ENCODE measurements at places on chromosomes 1 and 21.

- no peak for DNase-seq
These were observed 111.4 kb upstream of the ZNF678 start for GRCh38 chr1:227451954-227452353.

DNA sequence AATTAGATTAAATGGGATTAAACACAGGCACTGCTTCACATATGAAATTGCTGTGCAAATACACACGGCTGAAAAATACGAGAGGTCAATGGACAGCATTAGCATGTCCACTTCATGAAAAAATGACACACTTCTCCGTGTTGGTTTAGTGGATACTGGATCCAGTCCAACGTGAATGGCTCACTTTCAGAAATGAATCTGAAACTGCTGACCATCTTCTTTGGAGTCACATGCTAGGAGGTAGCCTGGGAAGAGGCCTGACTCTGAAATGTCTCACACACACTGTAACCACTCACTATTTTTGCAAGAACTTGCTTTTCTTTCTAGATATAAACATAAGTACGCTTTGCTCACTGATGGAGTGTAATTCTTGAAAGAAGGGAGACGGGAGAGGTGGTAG, 127.3 kb downstream of the HLCS start:
- no peak for DNase-seq

DNA sequence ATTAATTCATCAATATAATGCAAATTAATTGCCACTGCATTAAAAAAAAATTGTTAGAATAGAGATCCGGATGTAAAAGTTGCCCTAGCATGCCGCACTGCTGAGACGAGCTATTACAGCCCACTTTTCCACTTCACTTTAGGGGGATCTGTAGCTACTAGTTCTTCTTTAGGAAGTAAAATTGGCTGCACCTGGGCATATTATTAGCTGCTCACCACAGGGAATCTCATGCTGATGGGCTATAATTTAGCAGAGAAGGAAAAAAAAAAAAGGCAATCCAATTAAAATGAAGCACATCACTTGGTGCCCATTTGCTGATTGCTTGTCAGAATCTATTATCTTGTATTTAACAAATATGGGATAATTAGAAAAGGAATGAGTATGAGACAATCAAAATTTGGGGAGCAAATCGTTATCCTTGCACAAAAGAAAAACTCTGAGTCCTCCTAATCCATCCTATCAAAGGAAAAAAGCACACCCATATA, 233.4 kb downstream of the DSCAM start:
- DNase-seq = no peak

DNA sequence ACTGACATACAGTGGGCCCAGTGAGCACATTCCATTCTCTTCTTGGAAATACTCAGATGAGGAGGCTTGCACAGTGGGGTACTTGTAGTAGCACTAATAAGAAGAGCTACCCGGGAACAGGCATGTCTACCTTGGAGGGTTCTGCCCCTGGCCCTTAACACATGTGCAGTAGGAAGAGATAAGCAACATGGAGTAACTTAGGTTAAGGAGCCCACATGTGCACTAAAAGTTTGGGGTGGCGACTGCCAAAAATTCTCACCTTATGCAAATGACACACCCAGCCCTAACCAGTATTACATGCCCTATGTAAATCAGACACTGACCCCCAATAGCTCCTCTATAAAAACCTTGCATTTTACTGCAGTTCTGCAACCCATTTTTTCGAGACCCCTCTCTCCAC, 1313.3 kb downstream of the KCNT2 start:
- no peak for DNase-seq

DNA sequence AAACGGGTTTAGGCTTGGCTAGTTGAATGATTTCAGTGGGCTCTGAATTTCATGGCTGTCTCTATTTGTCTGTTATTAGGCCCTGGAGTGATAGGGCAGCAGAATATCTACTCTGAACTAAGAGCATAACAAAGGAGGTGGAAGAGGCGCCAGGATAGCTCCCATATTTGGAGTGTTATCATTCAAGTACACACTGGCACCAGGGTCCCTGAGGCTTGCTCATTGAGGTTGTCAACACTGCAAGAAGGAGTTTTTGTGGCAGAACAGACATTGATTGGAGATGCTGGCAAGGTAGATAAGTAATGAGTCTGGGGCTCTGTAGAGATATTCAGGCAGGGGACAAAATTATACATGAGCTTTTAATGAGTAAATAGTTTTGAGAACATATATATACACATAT, 1748.4 kb downstream of the MRPL39 start:
- no peak for DNase-seq

DNA sequence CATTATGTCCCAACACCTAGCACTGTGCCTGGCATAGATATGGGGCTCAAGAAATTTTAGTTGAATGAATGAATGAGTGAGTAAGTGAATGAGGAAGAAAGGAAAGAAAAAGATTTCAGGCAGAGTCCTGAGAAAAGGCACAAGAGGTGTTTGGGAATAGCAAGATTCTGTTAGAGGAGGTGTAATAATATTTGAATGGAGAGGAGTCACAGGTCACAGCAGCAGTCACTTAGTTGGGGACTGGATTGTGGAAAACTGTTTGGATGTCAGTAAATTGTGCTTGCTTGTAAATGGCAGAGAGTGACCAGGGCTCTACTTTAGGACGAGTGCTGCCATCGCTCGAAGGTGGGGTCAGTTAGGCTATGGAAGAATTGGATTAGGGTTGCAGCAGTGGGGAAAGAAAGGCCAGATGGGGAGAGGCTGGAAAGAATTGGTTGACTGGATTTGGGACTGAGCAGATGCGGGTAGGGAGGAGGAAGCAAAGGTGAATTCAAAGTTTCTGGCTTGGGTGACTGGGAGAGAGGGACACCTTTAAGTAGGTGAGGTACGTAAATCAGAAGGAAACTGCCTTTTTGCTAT, 9.3 kb downstream of the CDC14A start:
- DNase-seq = no peak

- no peak for DNase-seq
These were observed 181.4 kb downstream of the CLIC6 start for GRCh38 chr21:34850166-34850690.

DNA sequence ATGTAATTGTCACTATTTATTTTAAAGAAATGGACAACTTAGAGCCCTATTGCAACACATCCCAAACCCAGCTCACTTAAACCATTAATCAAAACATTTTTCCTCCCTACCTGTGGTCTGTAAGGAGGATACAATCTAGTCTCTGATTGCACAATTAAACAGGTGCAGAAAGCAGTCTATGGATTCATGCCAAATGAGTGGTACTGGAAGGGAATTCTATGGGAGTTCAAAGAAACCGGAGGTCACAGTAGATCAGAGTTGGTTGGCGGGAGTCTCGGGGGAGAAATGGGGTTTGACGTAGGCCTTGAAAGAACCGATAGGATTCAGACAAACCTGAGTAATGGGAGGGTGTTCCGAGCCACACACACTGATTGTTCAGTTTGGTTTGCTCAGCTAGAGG, 314.9 kb downstream of the KIF26B start:
- DNase-seq = no peak

- DNase-seq = no peak
These were observed 1.2 kb downstream of the DHRS3 start for GRCh38 chr1:12616709-12617373.

- no peak for DNase-seq
These were observed 906 bp upstream of the ADARB1 start for GRCh38 chr21:45073301-45074047.

DNA sequence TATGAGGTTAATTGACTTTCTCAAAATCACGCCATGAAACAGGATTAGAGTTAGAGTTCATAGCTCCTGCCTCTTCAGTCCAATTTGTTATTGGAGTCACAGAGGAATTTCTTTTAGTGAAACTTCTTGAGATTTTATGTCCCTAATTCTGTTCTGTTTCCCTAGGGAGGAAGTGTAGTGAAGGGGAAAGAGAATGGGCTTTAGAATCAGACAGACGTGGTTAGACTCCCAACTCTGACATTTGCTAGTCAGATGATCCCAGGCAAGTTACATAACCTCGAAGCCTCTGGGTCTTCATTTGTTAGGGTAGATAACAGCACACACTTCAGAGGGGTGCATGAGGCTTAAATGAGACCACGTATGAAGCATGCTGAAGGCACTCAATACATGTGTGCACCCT, 83.9 kb downstream of the ASTN1 start:
- DNase-seq = no peak

GRCh38 chr1:201892211-201892610, 3.5 kb downstream of the SHISA4 start:
- no peak for DNase-seq

GRCh38 chr1:4699376-4700301, 45.2 kb downstream of the AJAP1 start:
- no peak for DNase-seq

DNA sequence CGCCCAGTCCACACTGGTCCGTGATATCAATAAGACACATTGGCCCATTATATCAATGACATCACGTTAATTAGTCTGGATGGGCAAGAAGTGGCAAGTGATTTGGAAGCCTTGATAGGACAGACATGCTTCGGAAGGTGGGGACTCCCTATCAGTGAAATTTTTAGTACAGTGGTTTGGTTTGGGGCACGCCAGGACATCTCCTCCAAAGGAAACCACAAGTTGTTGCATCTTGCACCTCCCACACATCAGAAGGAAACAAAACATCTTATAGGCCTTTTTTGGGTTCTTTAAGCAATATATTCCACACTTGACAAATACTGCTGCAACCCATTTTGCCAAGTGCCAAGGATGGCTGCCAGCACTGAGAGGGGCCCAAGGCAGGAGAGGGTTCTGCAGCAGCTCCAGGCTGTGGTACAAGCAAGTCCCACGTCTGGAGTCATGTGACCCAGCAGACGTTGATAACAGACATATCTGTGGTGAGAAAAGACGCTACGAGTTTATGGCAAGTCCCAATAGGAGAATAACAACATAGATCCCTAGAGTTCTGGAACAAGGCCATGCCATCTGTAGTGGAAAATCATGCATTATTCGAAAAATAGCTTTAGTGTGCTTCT, 95.3 kb upstream of the DISP3 start:
- DNase-seq = no peak

DNA sequence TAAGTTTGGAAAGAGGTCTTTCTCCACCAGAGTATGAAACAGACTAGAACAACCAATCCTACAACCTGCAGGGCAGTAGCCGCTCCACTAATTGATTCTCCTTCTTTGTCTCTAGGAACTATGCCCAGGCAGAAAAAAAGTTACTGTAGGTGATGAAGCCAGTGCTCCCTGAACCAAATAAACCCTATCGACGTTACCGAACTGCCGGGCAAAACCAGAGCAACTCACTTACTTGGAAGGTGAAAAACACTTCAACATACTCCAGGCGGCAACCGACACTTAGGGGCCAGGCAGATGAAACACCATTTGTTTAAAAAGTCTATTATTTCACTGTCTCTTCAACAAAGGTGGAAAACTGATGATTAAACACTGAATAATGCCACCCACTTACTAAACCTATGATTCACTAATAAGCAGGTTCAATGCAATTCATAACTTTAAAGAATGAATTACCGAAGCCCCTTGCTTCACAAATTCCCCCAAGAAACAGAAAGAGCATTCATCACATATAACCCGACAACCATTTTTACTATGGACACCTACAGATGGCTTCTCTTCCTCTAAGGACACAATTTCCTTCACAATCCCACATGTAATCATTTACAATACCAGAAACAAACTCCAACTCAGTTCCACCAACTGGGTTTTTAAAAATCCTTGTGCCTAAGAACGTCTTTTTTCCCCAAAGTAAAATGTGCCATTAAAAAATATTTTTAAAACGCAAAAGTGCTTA, 1.6 kb downstream of the NRIP1 start:
- DNase-seq = no peak

Data from CD4-positive, alpha-beta T cell treated with Interleukin-4 for 1 hour (primary cell).